A549 treated with CORT108297 at 1 μM for 4 hours (cell line): ENCODE measurements at places on chromosomes 7 and 10. TPM values are rescaled to one million over a fixed set of nuclear protein-coding genes. Genes with fewer than 3 reads are reported as not detected.

JCAD gene
- 7.8 to 10.1 TPM (median 8.2 TPM) in 5 replicates for total RNA-seq

C10orf105 gene
- total RNA-seq: not detected in 5 replicates

VAX1 gene
- total RNA-seq: 1.0 to 1.9 TPM (median 1.6 TPM) in 5 replicates

GLI3 gene
- total RNA-seq: 0.07 to 0.42 TPM (median 0.13 TPM) in 5 replicates

GRB10 gene
- total RNA-seq: 62.2 to 77.3 TPM (median 70.1 TPM) in 5 replicates

C10orf67 gene
- 0.05 to 0.17 TPM (median 0.06 TPM) in 5 replicates for total RNA-seq

TMEM229A gene
- total RNA-seq: not detected in 5 replicates

DGKI gene
- total RNA-seq: 0.20 to 0.40 TPM (median 0.29 TPM) in 5 replicates

ZEB1 gene
- total RNA-seq: 6.1 to 9.2 TPM (median 8.6 TPM) in 5 replicates

PDE1C gene
- 3.7 to 5.6 TPM (median 4.9 TPM) in 5 replicates for total RNA-seq

SEMA3E gene
- 1.7 to 2.9 TPM (median 2.2 TPM) in 5 replicates for total RNA-seq

CCDC172 gene
- not detected in 5 replicates for total RNA-seq

PARD3 gene
- total RNA-seq: 57.0 to 88.0 TPM (median 71.0 TPM) in 5 replicates

TUBB8 gene
- total RNA-seq: 0.03 to 0.12 TPM (median 0.07 TPM) in 3 of 5 replicates, not detected in the others

PAX2 gene
- 0.09 to 0.30 TPM (median 0.19 TPM) in 5 replicates for total RNA-seq

LAMB1 gene
- total RNA-seq: 118 to 147 TPM (median 123 TPM) in 5 replicates

PLEKHS1 gene
- total RNA-seq: 0.03 to 0.09 TPM (median 0.07 TPM) in 4 of 5 replicates, not detected in the other

C1QL3 gene
- total RNA-seq: not detected in 5 replicates

AGAP9 gene
- 9.1 to 11.7 TPM (median 10.3 TPM) in 5 replicates for total RNA-seq

KLF14 gene
- 0.03 to 0.07 TPM (median 0.05 TPM) in 3 of 5 replicates, not detected in the others for total RNA-seq

CTAGE8 gene
- total RNA-seq: 0.03 TPM in 1 of 5 replicates, not detected in the others

WDFY4 gene
- 0.02 to 0.05 TPM in 2 of 5 replicates, not detected in the others for total RNA-seq

DAGLB gene
- 22.1 to 27.5 TPM (median 26.5 TPM) in 5 replicates for total RNA-seq

POU6F2 gene
- total RNA-seq: not detected in 5 replicates

TRIM74 gene
- total RNA-seq: 0.20 to 0.61 TPM (median 0.47 TPM) in 5 replicates

SLC16A9 gene
- total RNA-seq: 0.06 to 0.09 TPM (median 0.07 TPM) in 5 replicates

TFEC gene
- total RNA-seq: 0.01 TPM in 1 of 5 replicates, not detected in the others

BAG3 gene
- total RNA-seq: 140 to 191 TPM (median 164 TPM) in 5 replicates

GHRHR gene
- not detected in 5 replicates for total RNA-seq

GARIN1A gene
- 0.33 to 0.70 TPM (median 0.45 TPM) in 5 replicates for total RNA-seq

LIPM gene
- not detected in 5 replicates for total RNA-seq

MYH16 gene
- 0.46 to 0.65 TPM (median 0.58 TPM) in 5 replicates for total RNA-seq

TCERG1L gene
- not detected in 5 replicates for total RNA-seq

SCART1 gene
- total RNA-seq: 0.09 to 0.47 TPM (median 0.27 TPM) in 5 replicates

ZCCHC24 gene
- 3.3 to 5.2 TPM (median 4.3 TPM) in 5 replicates for total RNA-seq

LLCFC1 gene
- total RNA-seq: not detected in 5 replicates

SLC39A12 gene
- not detected in 5 replicates for total RNA-seq

NEUROG3 gene
- total RNA-seq: not detected in 5 replicates

TTYH3 gene
- total RNA-seq: 38.2 to 65.1 TPM (median 62.2 TPM) in 5 replicates

TAS2R41 gene
- not detected in 5 replicates for total RNA-seq

SEMA3C gene
- 37.8 to 75.8 TPM (median 62.4 TPM) in 5 replicates for total RNA-seq

NPM3 gene
- total RNA-seq: 102 to 129 TPM (median 121 TPM) in 5 replicates

CACNB2 gene
- total RNA-seq: 0.05 TPM in 1 of 5 replicates, not detected in the others

STAG3 gene
- total RNA-seq: 0.18 to 0.23 TPM (median 0.22 TPM) in 5 replicates

TSPAN12 gene
- 0.46 to 1.0 TPM (median 0.67 TPM) in 5 replicates for total RNA-seq

PLXNA4 gene
- 0.97 to 1.9 TPM (median 1.4 TPM) in 5 replicates for total RNA-seq

CCZ1B gene
- total RNA-seq: 20.6 to 35.4 TPM (median 23.8 TPM) in 5 replicates

PDE6C gene
- not detected in 5 replicates for total RNA-seq

ARHGAP22 gene
- 3.7 to 5.2 TPM (median 4.1 TPM) in 5 replicates for total RNA-seq

LRRC18 gene
- total RNA-seq: not detected in 5 replicates

ZNF22 gene
- 5.2 to 7.0 TPM (median 6.5 TPM) in 5 replicates for total RNA-seq

ZNF485 gene
- total RNA-seq: 1.7 to 2.4 TPM (median 2.0 TPM) in 5 replicates

DUS4L gene
- 9.9 to 10.8 TPM (median 10.5 TPM) in 5 replicates for total RNA-seq

C7orf57 gene
- 0.14 to 0.57 TPM (median 0.21 TPM) in 5 replicates for total RNA-seq

VWA2 gene
- 0.02 to 0.06 TPM in 2 of 5 replicates, not detected in the others for total RNA-seq

HELLS gene
- total RNA-seq: 29.0 to 38.7 TPM (median 31.1 TPM) in 5 replicates

FAM20C gene
- 29.0 to 46.3 TPM (median 41.5 TPM) in 5 replicates for total RNA-seq
